Keratinocyte (primary cell): ENCODE measurements at places on chromosomes 6 and 20. TPM values are rescaled to one million over a fixed set of nuclear protein-coding genes. Genes with fewer than 3 reads are reported as not detected.

ERVFRD-1 gene
- polyA plus RNA-seq, result not detected in 3 replicates

KCNQ2 gene
- polyA plus RNA-seq, result 0.12 TPM in 1 of 3 replicates, not detected in the others

HM13 gene
- polyA plus RNA-seq, result 127 to 175 TPM (median 151 TPM) in 3 replicates

COL9A1 gene
- not detected in 3 replicates for polyA plus RNA-seq

TRIM10 gene
- polyA plus RNA-seq, result not detected in 3 replicates

TBX18 gene
- polyA plus RNA-seq, result 0.01 to 0.03 TPM (median 0.03 TPM) in 3 replicates

MYLK4 gene
- 0.22 to 0.31 TPM (median 0.31 TPM) in 3 replicates for polyA plus RNA-seq

ZNF334 gene
- polyA plus RNA-seq, result 0.63 to 1.3 TPM (median 1.1 TPM) in 3 replicates

NCOA6 gene
- 9.6 to 15.2 TPM (median 13.3 TPM) in 3 replicates for polyA plus RNA-seq

ADAM33 gene
- polyA plus RNA-seq, result not detected in 3 replicates

SLC35D3 gene
- not detected in 3 replicates for polyA plus RNA-seq

TNF gene
- 0.54 to 2.3 TPM (median 0.88 TPM) in 3 replicates for polyA plus RNA-seq

OPN5 gene
- 0.04 TPM in 1 of 3 replicates, not detected in the others for polyA plus RNA-seq

ARMH2 gene
- polyA plus RNA-seq, result not detected in 3 replicates

CD109 gene
- polyA plus RNA-seq, result 43.8 to 66.1 TPM (median 58.2 TPM) in 3 replicates

PRRT1 gene
- 0.09 to 0.17 TPM (median 0.09 TPM) in 3 replicates for polyA plus RNA-seq

RNF182 gene
- 0.94 to 3.8 TPM (median 2.0 TPM) in 3 replicates for polyA plus RNA-seq

EFCAB8 gene
- polyA plus RNA-seq, result 0.02 to 0.18 TPM (median 0.03 TPM) in 3 replicates

BPIFB1 gene
- not detected in 3 replicates for polyA plus RNA-seq

RNF5 gene
- polyA plus RNA-seq, result 29.6 to 43.2 TPM (median 33.2 TPM) in 3 replicates

CST2 gene
- not detected in 3 replicates for polyA plus RNA-seq

MAFB gene
- polyA plus RNA-seq, result 0.70 to 3.9 TPM (median 1.7 TPM) in 3 replicates

ETV7 gene
- 0.22 to 0.27 TPM (median 0.25 TPM) in 3 replicates for polyA plus RNA-seq

RBBP8NL gene
- polyA plus RNA-seq, result 0.05 to 0.26 TPM (median 0.13 TPM) in 3 replicates

SALL4 gene
- polyA plus RNA-seq, result 0.04 to 0.45 TPM (median 0.17 TPM) in 3 replicates

AHCY gene
- 320 to 367 TPM (median 348 TPM) in 3 replicates for polyA plus RNA-seq

CST5 gene
- polyA plus RNA-seq, result not detected in 3 replicates

LY86 gene
- not detected in 3 replicates for polyA plus RNA-seq

FRK gene
- polyA plus RNA-seq, result 1.9 to 2.4 TPM (median 2.4 TPM) in 3 replicates

PGC gene
- polyA plus RNA-seq, result not detected in 3 replicates

PTGIS gene
- polyA plus RNA-seq, result not detected in 3 replicates

TUBB1 gene
- 0.03 TPM in 1 of 3 replicates, not detected in the others for polyA plus RNA-seq

ZSCAN23 gene
- 1.2 to 2.1 TPM (median 1.8 TPM) in 3 replicates for polyA plus RNA-seq

DYNLT2 gene
- polyA plus RNA-seq, result 0.17 to 0.58 TPM (median 0.21 TPM) in 3 replicates

C6orf52 gene
- not detected in 3 replicates for polyA plus RNA-seq

MAP3K7 gene
- polyA plus RNA-seq, result 31.4 to 43.5 TPM (median 34.0 TPM) in 3 replicates

SEC63 gene
- polyA plus RNA-seq, result 40.3 to 91.4 TPM (median 51.3 TPM) in 3 replicates

SLC12A5 gene
- 0.42 to 1.0 TPM in 2 of 3 replicates, not detected in the other for polyA plus RNA-seq

C6orf58 gene
- polyA plus RNA-seq, result 0.06 to 0.10 TPM in 2 of 3 replicates, not detected in the other

AGER gene
- 2.0 to 2.4 TPM (median 2.4 TPM) in 3 replicates for polyA plus RNA-seq

SNX3 gene
- 177 to 460 TPM (median 316 TPM) in 3 replicates for polyA plus RNA-seq

SPATA25 gene
- 0.19 TPM in 1 of 3 replicates, not detected in the others for polyA plus RNA-seq

FAM209B gene
- polyA plus RNA-seq, result 0.12 to 0.38 TPM (median 0.18 TPM) in 3 replicates

NR2E1 gene
- 0.04 TPM in 1 of 3 replicates, not detected in the others for polyA plus RNA-seq

SPDEF gene
- 0.03 to 0.04 TPM in 2 of 3 replicates, not detected in the other for polyA plus RNA-seq

COL12A1 gene
- 82.3 to 152 TPM (median 96.9 TPM) in 3 replicates for polyA plus RNA-seq
